Effector memory CD8-positive, alpha-beta T cell (primary cell): ENCODE measurements at places on chromosomes 5 and 9.

GRCh38 chr5:116370149-116370548 lies 204.5 kb downstream of the SEMA6A start:
- no peak for DNase-seq

DNA sequence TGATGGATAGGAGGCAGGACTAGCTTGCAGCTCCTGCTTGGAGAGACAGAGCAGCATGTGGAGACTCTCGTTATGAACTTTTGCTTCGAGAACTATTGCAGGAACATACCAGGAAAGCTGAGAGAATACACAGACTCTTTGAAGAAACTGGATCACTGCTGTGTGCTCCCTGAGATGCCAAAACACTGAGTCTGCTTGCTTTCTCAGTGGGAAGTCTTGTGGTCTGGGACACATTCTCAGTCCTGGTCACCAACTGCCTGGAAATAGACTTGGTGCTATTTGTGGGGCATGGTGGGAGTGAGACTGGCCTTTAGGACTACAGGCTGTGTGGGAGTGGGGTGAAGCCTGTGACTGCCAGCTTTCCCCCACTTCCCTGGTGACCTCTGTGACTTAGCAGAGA lies 252.6 kb downstream of the MED10 start:
- no peak for DNase-seq

DNA sequence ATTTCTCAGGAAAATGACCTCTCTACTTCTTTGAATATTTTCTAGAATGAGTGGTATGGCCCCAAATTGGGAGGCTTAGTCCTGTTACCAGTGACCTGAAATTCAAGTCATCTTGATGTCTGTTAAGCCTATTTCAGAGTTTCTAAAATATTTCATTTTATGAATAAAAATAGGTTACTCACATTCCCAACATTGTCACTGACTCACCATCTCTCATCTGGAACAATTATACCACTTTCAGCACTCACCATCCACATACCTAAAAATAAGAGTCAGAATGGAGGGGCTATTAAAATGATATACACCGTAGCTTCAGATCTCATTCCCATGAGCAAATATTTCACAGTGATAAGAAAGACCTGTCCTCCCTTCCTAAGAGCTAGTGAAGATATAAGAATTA lies 71.8 kb downstream of the KIAA1958 start:
- DNase-seq = no peak

DNA sequence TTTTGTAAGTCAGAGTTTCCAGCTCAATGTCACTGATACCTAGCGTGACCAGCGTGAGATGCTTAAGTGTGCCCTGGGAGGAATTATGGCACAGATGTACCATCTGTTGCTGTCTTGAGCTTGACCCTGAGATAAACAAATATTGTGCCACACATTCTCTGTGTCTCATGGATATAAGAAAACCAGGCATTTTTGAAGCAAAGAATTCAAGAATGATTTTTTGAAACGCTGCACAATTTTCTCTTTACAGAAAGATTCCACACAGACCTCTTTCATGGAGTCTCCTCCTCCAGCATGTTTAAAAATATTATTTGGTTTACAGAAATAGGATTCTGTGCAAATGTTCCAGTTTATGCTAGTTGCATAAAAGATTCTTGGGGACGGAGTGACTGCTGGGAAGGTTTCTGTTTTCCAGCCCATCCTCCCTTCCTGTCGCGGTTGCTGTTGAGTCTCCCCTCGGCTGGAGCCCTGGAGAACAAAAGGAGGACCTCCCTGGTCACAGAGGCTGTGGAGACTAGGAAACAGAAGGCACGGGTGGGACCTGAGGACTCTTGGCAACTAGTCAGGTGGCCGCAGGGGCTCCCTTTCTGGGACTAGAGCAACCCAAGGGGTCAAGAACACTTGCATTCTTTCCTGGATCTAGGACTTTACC lies 120.8 kb downstream of the RASGRF2 start:
- DNase-seq = no peak

- no peak for DNase-seq
Observed at GRCh38 chr5:168409591-168410458, 76.4 kb upstream of the RARS1 start.

GRCh38 chr9:90891308-90892040 lies 89.9 kb downstream of the SYK start:
- no peak for DNase-seq
